ENCODE measurements at places on chromosomes 1 and 21.
A peak's percentile ranks its signal among the peaks of the same experiment; 100 is the strongest.

DNA sequence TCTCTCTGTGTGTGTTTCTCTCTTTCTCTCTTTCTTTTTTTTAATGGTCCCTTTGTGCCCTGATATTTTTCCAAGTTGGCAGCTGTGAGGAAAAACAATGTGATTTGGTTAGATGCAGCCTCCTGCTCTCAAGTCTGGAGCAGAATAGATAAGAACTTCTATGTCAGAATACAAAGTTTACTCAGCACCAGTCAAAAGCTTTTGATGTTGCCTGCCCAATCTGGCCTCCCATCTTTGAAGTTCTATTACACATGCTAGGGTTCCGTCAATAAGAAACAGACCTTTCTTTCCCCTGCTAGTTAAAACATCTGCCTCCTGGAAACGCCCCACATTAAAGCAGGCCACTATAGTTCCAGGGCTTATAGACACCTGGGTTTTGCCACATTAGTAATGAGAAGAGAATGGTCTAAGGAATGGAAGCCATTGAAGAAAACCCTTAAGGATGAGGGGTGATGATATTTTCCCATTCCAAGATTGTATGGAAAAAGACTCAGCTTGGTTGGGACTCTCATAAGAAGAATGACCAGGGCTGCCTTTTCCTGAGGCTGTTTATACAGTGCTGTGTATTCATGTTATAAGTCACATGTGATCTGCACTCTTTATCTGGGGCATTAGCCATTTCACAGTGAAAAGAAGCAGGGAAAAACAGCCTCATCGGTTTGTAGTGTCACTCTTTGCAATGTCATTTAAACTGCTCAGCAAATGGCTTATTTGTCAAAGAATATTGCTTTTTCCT lies 414.7 kb upstream of the PROX1 start:
- no peak for DNase-seq

GRCh38 chr1:89069951-89070350 lies 4.9 kb upstream of the GBP1 start:
- DNase-seq, result no peak

GRCh38 chr1:43052786-43053439 lies 94.2 kb upstream of the SLC2A1 start:
- DNase-seq, result no peak

DNA sequence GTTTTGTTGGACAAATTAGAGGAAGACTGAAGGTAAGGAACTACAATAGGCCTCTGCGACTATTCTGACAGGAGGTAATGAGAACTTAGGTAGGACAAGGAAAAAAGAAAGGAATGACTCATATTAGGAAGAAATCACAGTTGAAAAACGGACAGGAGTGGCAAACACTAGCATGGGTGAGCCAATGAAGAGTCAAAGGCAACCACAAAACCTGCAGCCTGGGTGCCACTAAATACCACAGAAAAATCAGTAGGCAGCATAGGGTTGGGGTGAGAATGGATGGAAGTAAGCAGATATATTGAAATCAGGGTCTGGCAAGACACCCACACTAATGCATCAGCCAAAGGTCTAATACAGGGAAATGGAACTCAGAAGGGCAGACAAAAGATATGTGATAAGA lies 10.0 kb downstream of the RBM34 start:
- no peak for DNase-seq

- DNase-seq, result no peak
These were observed 12.7 kb upstream of the PLEKHM2 start for GRCh38 chr1:15671430-15671829.

DNA sequence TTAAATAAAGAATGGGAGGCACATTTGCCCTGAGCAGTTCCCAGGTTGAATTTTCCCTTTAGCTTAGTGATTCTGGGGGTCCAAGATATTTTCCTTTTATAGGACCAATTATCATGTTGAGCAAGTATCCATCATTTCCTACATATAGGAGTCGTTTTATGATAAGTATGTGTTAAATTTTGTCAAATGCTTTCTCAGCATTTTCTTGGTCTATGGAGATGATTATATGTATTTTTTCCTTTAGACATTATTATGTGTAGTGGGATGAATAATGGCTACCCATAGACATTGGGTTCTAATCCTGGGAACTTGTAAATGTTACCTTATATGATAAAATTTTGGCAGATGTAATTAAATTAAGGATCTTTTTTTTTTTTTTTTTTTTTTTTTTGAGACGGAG lies 128.7 kb downstream of the LMO4 start:
- no peak for DNase-seq

GRCh38 chr1:173915596-173915995 lies 1.5 kb downstream of the SERPINC1 start:
- DNase-seq, result no peak

DNA sequence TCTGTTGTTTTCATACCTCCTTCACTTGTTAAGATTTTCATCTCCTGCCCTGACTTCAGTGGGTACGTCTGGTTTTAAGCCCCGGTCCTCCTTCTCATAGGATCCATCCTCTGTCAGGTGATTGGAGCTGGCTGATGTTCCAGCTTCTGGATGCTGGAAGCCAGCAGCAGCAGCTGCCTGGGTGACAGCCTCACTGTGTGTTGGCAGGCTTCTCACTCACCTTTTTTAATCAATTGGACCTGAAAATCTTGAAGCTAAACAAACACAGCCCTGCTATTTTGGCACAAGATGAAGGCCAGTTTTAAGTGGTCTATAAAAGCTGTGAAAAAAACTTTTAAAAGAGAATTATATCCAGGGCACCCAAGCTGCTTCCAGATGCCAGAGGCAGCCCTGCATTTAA lies 181.0 kb downstream of the DISC1 start:
- DNase-seq, result no peak

- no peak for DNase-seq
These were observed 965 bp upstream of the SH2D5 start for GRCh38 chr1:20733360-20733975.

GRCh38 chr1:28326515-28326914 lies 2.3 kb upstream of the MED18 start:
- DNase-seq, result no peak

- no peak for DNase-seq
These were observed 37.1 kb upstream of the CD55 start for GRCh38 chr1:207284209-207284897.

DNA sequence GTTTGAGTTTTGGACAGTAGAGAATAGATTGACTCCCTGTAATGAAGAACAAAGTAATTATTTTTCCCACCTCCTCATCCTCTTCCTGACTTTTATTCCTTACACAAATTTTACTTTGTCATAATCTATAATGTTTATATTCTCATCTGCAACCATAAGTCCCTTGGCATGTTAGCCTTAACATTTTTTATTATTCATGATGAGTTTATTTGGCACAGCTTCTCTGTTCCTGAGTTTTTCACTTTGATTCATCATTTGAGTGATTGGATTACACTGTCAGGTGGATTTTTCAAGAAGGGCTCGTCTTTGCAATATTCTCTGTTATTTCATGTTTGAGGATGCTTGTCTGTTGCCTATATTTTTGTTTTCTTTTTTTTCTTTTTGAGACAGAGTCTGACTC lies 35.7 kb downstream of the TNFRSF8 start:
- no peak for DNase-seq

GRCh38 chr1:177770096-177770495 lies 199.8 kb downstream of the SEC16B start:
- DNase-seq, result no peak

DNA sequence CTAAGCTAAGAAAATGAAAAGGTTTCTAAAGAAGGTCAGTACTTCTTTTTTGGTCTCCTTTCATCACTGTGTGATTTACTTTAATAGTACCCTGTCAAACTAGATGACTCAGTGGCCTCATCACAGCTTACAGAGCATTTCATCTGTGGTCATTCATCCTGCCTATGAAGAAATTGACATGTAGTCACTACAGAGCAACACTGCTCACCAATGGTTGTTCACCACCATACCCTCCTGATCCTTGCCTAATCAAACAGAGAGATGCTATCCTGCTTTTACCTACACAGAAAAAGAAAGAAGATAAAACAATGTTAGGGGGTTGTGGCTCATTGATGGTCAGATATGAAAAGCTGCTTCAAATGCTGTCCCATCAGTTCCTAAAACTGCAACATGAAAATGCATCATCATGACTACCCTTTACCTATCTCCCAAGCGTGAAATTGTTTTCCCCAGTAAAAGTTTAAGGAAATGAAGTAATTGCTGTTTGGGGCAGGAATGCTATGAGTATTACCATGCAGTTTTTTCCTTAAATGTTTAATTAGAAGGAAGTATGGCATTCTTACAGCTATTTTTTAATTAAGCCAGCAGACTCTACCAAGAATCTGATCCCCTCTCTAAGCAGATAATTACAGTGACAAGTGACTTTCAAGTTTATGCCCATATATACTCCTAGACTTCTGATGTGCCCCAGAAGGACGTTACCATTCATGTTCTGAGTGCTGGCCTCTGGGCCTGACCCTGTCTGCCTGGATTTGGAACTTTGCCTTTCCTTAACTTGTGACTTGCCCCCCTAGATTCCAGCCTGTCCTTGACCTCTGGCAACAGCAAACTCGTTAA lies 46.1 kb upstream of the FBXO28 start:
- DNase-seq, result no peak

DNA sequence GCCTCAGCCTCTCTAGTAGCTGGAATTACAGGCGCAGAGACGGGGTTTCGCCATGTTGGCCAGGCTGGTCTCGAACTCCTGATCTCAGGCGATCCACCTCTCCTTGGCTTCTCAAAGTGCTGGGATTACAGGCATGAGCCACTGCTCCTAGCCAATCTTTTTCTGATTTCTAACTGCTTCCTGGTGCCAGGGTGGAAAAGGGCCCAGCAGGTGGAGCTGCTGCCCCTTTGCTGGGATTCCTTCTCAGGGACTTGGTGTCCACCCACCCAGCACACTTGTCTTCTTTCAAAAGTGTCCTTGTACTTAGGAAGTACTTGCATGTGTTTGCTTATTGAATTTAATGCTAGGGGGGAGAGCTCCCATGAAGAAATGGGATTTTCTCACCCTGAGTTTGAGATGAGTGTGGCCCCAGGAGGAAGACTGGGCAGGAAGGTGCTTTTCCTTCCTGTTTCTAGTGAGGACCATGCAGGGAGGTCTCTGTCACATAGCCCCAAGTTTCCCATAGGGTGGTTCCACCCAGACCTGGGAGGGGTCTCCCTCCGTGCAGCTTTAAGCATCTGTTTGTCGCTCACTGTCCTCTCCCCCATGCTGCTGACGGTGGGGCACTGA lies 14.2 kb downstream of the UTP11 start:
- peak; percentile 73 for DNase-seq

DNA sequence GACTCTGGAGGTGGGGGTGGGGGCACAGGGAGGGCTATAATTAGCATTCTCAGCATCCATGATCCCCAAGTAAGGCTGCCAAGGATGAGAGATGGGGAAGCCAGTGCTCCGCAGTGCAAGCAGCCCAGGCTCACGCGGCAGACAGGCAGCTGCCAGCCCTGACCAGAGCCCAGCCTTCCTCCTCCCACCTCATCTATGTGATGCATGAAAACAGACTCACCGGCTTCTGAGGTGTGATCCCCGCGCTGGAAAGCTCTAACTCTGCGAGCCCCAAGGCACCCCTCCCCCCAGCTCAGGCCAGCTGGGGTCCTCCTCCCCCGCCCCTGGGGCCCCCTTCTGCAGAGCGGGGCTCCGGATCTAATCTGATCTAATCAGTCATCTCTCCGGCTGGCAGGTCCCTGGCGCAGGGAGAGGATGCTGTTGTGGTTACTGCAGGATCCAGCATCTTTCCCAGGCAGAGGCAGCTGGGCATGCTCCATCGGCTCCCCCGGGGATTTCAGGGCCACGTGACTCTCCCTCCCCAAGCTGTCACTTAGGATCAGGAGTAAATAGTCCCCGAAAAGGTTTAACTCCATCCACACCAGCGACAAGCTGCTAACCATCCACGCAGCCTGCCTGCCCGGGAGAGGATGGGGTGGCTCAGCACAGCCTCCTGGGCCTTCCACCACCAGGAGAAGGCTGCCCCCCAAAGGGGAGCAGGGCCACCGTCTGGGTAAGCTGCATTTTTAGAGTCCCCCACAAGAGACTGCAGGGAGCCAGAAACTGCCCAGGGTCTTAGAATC lies at the start of gene PLEKHA6:
PLEKHA6 (minus strand) TSS at position 456 of the 782 bp plus-strand sequence. CDS start 86,202 bp downstream, outside the sequence.
- DNase-seq, result no peak

DNA sequence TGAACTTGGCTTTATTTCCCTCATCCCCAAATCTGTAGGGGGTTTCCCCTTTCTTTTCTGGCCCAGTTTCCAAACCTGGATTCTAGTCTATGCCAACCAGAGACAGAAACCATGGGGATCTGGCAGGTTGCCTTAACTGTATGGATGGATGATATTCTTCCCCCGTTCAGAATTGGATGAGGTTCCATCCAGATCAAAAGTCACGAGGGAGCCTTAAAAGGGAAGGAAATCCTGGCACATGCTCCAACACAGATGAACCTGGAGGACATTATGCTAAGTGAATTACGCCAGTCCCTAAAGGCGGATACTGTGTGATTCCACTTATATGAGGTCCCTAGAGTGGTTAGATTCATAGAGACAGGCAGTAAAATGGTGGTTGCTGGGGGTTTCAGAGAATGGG lies 124.4 kb downstream of the HUNK start:
- DNase-seq, result no peak

GRCh38 chr1:228695015-228695955 lies 40.0 kb upstream of the RHOU start:
- DNase-seq, result no peak

DNA sequence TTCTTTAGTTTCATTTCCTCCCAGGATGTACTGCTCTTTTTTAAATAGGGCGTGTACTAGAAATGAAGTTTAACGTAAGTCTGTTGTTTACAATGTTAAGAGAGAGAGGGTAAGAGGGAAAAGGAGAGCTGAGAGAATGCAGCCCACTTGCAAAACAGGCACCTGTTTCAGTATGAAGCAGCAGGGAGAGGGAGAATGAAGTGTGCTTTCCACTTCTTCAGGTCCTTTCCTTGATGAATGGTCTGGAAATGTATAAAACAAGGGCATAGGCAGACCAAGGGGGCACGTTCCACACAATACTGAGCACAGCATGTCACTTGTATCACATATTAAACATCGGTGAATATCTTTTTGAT lies 2.0 kb downstream of the KCNA3 start:
- DNase-seq, result no peak

DNA sequence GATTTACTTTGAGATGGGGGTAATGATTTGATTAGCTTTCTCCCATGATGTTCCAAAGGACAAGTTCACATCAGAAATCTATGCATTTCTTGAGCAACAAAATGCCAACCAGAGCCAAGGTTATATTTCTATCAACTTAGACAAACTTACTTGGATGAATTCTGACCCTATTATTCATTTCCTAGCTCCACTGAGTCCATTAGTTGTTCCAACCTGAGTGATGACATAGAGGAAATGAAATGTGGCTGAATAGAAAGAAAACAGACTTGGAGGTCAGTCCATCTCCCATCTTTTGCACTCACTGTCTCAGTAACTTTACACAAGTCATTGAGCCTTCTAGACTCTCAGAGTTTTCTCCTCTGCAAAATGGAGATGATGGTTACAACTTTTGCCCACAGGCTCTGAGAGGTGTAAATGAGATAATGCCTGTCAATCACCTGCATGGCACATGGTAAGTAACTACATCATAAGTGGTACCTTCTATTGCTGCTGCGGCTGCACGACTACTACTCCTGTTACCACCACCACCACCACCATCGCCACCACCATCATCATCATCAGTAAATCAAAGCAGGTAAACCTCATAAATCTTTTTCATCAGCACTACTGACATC lies 98.2 kb downstream of the PTPN14 start:
- DNase-seq, result no peak

DNA sequence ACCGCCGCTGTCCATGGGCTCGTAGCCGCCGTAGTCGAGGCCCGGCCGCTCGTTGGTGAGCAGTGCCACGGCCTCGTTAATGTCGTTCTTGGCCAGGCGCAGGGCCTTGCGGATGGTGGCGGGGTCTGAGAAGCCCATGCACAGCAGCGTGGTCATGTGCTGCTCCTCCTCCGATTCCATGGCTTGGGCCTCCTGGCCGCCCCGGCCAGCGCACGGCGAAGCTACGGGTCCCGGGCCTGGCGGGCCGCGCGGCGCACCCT lies 300 bp downstream of the USP24 start:
- DNase-seq, result no peak
